ENCODE measurements at places on chromosomes 2 and 18.

DNA sequence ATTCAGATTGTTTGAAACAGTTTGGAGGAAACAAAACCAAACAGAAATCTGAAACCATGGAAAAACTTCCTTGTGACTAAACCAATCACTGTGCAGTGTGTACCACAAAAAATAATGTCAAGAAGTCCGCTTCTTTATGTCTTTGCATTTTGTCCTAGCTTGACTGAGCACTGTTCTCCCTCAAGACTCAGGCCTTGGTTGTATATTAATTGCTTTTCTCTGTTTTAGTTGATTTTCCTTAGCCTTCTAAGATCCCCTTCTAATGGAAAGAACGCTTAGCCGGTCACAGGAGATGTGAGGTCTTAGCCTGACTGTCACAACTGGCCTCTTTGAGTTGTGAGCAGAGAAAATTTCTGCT, 56.6 kb downstream of the LCLAT1 start:
- no peak for DNase-seq

DNA sequence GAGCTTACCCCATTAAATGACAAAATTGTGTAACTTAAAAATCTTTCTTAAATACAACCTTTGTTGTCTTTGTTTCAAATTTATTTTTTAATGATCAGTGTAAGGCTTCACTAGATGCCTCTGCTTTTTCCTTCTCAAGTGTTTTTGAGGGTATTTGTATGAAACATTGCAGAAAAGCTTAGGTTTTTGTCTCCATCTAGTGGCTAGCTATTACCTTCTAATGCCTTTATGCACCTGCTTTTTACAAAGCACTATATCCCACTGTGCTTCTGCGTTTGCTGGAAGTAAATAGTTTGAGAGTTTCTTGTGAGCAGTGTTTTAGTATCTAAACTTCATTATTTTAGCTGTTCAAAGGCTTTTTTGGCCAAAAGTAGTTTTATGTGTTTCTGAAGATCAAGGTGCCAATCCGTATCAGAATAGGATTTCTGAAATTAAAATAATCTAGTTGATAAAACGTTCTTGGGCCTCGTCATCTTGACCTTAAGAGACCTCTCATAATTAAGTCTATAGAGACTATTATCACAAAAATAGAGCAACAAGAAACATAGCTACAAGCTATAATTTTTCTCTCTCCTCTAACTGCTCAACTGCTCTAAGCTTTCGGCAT, 47.0 kb downstream of the IWS1 start:
- DNase-seq = no peak

GRCh38 chr2:21279525-21279924, 155.8 kb downstream of the TDRD15 start:
- DNase-seq = no peak

- DNase-seq = no peak
These were observed 13.3 kb upstream of the CNRIP1 start for GRCh38 chr2:68333009-68333408.

DNA sequence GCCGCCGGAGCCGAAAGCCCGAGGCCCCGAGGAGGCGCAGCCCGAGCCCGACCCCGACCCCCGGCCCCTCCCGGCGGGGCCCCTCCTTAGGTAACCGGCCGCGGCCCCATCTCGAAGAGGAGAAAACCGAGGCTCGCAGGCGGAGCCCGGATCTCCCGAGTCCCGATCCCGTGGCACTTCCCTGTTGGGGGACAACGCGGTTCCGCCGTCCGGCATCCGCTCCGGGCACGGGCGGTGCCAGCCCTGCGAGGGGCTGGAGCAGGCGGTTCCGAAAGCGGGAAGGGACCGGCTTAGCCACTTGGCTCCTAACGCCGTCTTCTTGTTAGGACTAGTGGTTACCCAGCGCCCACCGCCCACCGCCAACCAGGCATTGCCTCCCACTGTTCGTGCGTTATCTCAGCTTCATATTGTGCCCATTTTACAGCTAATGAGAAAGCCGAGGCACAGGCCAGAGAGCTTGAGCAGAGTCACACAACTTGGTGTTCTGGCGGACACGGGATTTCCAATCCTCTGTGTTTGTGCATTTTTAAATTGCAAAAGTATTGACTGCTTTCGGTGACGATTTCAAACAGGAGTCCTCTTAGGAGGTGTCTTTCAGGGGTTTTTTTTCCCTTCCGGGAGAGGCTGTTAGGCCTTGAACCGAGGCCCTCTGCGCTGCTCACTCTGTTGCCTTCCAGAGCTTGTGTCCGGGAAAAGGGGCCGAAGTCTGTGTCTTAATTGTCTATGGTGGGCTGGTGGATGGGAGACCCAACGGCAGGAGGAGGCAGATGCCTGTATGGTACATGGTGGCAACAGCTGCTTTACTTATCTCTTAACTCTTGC, 562 bp downstream of the CENPA start:
- DNase-seq = no peak

DNA sequence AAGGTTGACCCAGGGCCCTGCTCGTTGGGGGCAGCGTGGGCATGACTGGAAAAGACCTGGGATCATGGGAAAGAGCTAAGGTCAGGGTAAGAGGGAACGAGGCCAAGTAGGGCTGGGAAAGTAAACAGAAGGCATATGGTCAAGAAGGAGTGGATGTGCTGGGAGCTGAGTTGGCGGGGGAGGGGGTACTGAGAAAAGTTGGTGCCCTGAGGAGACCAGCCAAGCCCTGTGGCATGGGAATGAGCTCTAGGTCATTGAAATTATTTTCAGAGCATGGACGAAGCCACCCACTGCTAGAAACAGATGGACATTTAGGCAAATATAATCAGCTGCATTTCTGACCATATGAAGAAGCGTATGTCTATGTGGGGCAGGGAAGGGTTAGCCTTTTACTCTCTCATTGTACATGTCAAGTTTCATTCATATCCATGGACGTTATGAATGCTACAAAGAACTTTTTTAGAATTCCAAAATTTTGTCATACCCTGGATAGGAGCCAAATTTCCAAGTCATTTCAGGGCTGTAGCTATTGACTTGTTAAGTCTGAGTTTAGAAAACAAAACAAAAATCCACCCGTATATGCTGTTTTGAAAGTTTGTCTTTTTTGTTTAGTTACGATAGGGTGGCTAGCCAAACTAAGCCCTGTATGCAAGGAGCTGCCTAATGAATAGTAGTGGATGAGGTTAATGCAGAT, 19.1 kb downstream of the MAPRE2 start:
- no peak for DNase-seq

GRCh38 chr2:205375461-205376448, 306.5 kb upstream of the NRP2 start:
- no peak for DNase-seq

DNA sequence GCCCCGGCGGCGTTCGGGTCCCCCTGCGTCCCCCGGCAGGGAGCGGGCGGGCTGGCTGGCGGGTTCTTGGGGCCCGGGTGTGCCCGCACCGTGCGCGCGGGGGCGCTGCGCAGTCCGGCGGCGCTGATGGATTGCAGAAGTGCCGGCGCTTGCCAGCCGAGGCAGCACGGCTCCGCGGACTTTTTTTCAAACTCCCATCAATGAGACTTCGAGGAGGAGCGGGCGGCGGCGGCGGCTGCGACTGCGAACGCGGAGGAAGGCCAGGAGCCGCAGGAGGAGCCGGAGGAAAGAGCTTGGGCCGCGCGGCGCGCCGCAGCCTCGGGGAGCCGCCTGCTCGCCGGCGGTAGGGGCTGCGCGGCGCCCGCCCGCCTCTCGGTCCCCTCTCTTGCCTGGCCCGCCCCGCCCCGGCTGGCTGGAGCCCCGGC, at the start of gene GLI2:
Gene GLI2 (plus strand): TSS at position 123 of the 425 bp plus-strand sequence. CDS start 61,453 bp downstream, outside the sequence.
- DNase-seq = no peak

DNA sequence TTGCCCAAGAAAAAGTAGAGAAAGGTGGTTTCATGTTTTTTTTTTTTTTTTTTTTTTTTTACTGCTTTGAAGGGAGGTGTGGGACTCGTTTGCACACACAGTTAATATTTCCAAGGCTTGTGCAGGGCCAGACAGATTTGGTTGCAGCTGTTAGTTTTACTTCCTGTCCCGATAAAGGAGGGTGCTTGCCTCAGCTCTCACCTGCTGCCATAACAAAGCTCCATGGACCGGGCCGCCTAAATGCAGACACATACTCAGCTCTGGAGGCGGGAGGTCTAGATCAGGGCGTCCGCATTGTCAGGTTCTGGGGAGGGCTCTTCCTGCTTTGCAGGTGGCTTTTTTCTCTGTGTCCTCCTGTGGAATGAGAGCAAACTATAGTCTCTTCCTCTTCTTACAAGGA, 69.9 kb downstream of the ODC1 start:
- DNase-seq = no peak

DNA sequence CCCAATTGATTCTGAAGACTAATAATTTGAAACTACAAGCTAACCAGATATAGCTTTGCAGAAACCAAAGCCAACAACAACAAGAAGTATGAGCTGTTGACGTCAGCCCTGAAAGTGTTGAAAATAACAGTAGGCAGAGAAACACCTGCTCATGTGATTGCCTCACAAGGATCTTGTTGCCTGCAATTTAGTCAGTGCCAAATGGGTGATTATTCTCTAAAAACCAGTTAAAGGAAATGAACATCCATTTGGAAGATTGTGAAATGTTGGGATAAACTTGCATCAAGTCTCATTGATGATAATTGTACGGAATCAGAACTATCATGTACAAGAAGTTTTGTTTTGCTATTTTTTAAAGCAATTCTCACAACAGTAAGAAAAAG, 2.8 kb downstream of the CYTIP start:
- DNase-seq = no peak

DNA sequence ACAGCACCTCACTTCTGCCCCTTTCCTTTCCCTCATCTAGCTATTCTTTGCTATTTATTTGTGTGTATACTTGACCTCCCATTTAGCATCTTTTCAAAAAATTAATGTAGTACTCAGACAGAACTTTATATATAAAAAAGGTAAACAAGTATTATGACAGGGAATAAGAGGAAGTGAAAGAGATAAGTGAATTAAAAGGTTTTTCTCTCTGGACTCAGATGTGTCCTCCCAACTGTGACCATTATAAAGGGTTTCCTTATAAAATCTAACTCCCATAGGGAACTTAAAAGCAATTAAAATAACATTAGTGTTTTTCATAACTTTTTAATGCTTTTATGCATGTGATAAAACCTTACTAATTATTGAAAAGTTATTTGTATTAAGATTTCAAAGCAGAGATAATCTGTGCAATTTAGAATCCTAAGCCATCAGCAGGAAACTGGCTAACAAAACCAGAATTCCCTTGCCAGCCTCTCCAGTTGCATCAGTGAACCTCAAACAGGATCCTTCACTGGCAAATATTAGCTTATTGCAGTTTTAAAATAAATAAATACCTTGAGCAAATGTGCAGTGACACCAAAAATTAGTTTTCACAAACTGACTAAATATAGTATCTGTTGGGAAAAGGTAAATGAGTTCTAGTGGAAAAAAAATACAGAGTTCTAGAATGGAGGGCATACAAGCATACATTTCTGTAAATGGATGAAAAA, 930.7 kb downstream of the BCL11A start:
- no peak for DNase-seq

- DNase-seq = no peak
These were observed 118.0 kb upstream of the MSTN start for GRCh38 chr2:190180313-190181122.

DNA sequence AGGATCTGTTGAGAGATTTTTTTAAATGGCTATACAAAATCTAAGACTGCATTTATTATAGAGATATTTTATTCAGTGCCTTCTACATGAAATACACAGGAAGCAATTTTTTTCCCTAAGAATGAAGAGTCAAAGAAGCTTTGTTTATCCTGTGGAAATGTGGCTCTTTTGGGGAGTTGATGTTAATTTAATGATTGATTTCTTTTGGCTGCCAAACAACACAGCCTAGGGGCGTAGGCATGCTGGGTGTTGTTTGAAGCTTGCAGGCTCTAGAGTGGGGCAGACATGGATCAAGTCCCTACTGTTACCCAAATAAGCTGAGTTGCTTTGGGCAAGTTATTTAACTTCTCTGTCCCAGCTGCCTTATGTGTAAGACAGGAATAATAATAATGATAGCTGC, 21.1 kb upstream of the PLEK start:
- no peak for DNase-seq

- DNase-seq = no peak
These were observed 99.6 kb upstream of the ST3GAL5 start for GRCh38 chr2:85988175-85988913.

GRCh38 chr2:31386648-31387047, 27.9 kb downstream of the XDH start:
- no peak for DNase-seq

DNA sequence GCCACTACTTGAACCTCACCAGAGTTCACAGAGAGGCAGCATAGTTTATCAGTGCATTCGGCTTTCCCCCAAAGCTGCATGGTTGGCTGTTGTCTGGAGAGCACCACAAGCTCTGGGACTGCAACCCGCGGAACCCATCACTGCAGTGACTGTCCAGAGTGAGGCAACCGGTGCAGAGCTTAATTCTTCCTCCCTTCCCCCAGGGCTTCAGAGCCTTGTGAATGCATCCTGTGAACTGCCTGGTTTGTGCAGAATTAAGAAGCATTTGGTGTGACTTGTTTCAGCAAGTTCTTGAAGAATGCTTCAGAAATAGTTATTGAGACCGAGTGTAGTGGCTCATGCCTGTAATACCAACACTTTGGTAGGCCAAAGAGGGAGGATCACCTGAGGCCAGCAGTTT, 99.2 kb upstream of the FOSL2 start:
- no peak for DNase-seq

- DNase-seq = no peak
These were observed 681.2 kb downstream of the EPHA4 start for GRCh38 chr2:220890931-220891330.

DNA sequence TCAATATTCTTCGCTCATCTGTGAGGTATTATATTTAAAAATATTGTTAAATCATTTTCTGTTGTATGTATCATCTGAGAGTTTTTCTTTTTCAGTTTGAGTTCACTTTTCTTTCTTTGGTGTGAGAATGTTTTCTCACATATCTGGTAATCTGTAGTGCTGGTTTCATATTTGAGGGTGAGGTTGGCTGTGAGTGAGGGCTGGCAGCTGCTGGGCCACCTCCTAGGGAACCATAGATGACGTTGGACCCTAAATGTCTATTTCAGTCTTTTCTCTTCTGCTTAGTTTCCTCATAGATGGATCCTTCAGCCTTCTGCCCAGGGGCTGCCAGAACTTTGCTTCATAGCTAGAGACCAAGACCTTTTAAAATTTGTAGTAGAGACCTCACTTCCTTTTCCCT, 33.5 kb downstream of the MGAT5 start:
- DNase-seq = no peak

DNA sequence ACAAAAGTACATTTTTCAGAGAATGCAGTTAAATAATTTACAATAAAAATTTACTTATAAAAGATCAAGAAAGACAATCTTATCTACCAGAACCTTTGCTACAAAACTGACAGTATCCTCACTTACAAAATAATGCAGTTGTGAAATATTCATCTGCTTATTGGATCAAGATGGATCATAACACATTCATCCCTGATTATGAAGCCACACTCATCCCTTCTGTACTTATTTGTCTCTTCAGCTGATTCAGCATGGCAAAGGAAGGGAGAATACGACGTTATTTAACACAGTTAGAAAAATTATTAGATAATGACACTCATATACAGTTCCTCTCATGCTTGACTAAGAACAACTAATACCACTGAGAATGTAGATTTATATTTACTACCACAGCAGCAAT, 46.4 kb downstream of the TCF4 start:
- DNase-seq = no peak

All from stimulated activated CD8-positive, alpha-beta memory T cell treated with anti-CD3 and anti-CD28 coated beads, Interleukin-2, amount 100 ng/mL, for 1 hour (primary cell).